ENCODE measurements at places on chromosomes 16 and 17.

GRCh38 chr17:55420776-55421178 lies 858 bp downstream of the MMD start:
- DNase-seq: peak; percentile 7

DNA sequence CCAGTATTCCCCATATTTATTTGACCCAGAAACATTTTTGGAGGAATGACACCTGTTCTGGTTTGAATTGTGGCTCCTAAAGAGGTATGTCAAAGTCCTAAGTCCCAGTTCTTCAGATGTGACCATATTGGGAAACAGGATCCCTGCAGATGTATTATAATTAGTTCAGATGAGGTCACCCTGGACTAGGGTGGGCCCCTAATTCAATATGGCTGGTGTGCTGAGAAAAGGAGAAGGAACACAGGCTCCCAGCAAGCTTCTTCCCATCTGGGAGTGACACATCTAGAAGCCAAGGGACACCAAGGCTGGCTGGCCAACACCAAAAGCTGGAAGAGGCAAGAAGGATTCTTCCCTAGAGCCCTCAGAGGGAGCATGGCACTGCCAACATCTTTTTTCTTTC lies 3.8 kb upstream of the GCSH start:
- no peak for DNase-seq

- DNase-seq: no peak
Observed at GRCh38 chr17:72591289-72592241, 470.7 kb downstream of the SOX9 start.

GRCh38 chr16:21650521-21650920 lies 1.9 kb downstream of the IGSF6 start:
- DNase-seq: no peak

DNA sequence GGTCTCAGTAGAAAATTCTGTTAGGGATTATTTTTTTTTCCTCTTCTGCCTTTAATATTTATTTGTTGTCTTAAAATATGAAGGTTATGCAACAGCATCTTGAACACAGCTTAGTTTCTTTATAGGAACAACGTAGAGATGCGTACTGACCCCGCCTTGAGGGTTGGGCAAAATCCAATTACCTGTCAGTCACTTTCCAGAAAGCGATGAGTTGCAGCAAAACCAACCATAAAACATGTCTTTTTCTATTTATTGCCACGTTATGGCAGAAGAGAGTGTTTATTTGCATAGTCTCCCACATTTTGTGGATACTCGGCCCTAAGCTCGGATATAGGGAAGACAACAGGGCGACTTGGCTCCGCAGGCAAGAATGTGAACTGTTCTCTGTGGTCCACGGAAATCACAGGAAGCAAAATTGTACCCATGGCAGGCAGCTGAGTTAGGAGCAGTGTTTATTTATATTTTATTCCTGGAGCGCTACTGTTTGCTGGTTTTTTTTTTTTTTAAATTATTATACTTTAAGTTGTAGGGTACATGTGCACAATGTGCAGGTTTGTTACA lies 44.3 kb upstream of the CACNG5 start:
- no peak for DNase-seq

DNA sequence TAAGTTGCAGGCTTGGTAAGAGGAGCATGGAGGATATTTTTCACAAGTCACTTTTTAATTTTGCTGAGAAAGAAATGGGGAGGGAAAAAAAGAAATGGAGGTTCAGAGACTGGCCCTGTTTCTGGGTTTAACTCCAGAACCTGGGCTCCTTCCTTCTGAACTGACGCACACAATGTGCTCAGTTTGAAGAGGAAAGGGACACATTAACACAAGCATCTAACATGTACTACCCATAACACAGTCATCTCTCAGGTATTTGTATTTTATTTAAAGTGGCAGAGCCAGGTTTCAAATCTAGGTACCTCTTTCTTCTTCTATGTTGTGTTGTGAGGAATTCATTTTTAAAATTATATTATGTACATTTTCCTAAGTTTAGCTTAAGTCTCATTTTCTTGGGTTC lies 5.3 kb upstream of the TMEM100 start:
- no peak for DNase-seq

DNA sequence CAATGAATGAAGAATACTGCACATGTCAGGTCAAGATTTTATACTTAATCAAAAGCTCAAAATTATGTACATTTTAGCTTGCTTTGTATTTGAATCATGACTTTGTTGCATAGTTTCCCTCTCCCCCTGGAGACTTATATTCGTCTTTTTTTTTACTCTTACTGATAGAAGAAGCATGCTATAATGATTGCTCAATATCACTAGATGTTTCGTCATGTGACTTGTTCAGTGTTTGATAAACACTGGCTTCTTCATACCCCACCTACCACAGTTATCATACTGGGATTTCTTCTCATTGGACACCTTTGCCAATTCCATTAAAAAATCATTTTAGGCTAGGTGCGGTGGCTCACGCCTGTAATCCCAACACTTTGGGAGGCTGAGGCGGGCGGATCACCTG lies 148.7 kb downstream of the FTO start:
- DNase-seq: no peak

DNA sequence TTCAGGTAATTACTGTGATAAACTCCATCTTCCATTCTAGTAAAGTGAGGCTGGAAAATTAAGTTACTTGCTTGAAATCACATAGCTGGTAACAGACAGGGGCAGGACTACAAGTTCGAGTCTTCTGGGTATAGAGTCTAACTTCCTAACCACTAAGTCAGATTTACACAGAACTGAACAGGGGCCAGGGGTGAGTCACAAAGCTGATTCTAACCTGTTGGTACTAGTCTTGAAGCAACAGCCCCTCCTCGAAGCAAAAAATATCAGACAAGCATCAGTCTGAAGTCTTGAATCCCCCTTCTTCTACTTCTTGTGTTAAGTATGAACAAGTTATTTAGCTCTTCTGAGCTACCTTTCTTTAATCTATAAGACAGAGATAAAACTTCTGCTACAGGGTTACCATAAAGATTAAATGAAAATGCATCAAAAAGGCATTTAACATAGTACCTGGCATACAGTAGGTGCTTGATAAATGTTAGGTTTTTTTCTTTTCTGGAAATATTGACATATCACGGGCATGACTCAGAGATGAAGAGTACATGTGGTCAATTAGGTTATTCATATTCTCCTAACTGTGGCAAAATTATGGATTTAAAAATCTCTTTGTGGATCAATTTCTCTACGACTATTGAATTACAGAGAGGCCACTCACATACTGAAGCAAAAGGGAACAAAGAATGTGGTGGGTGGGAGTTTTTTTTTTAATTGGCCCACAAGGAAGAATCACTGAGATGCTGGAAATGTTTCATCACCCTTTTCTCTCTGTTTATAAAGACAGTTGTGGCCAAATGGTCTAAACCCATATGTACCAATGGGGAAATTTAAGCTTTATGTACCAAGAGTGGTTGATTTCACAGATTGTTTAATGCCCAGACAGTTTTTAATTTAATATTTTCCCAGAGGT lies 266.9 kb upstream of the DYNLRB2 start:
- no peak for DNase-seq

DNA sequence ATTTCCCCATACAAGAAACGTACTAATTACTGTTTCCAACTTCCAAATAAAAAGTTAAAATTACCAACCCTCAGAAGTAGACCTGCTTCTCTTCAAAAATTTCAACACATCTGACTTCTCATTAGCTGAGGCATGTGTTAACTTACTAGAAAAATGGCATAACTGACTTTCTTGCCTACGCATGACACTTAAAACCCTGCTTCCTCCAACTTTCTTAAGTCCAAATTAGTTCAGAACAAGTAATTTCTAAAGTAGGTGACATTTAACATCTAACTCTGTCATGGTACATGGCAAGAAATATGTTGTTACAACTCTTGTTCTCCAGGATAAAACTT lies 6.7 kb downstream of the USP7 start:
- no peak for DNase-seq

DNA sequence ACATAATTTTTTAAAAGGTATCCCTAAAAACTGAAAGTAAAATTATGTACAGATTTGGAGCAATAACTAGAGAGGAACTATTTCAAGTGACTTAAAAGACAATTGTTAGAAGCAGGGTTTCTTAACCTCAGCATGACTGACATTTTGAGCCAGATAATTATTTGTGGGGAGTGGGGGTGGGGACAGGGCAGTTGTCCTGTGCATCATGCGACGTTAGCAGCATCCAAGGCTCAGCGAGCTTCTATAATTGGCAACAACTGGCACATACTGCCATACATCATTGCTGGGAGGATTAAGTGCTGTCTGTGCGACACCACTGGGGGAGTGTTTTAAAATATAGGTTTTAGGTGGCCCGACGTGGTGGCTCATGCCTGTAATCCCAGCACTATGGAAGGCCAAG lies 27.1 kb downstream of the GABARAPL2 start:
- DNase-seq: no peak

GRCh38 chr16:48382131-48382530 lies 3.1 kb downstream of the SIAH1 start:
- DNase-seq: no peak
